ENCODE measurements at places on chromosomes 1 and 21. TPM values are rescaled to one million over a fixed set of nuclear protein-coding genes. Genes with fewer than 3 reads are reported as not detected.

The LENEP gene
- 0.99 TPM for total RNA-seq

The PUSL1 gene
- total RNA-seq = 16.8 TPM

The TCHH gene
- not detected for total RNA-seq

The BLACAT1 gene
- total RNA-seq = not detected

The CHODL gene
- 0.26 TPM for total RNA-seq

The NBPF8 gene
- 9.2 TPM for total RNA-seq

The OR6N1 gene
- not detected for total RNA-seq

The RGS13 gene
- not detected for total RNA-seq

The ALX3 gene
- not detected for total RNA-seq

The CHML gene
- 6.9 TPM for total RNA-seq

The CYP4A11 gene
- 0.13 TPM for total RNA-seq

The CD101 gene
- total RNA-seq = 0.31 TPM

The CA14 gene
- not detected for total RNA-seq

The PPFIA4 gene
- 0.50 TPM for total RNA-seq

The GJB4 gene
- not detected for total RNA-seq

The MAP3K21 gene
- total RNA-seq = not detected

The TBX19 gene
- 0.75 TPM for total RNA-seq

The CRP gene
- not detected for total RNA-seq

The KRTAP23-1 gene
- total RNA-seq = not detected

The LCE2C gene
- not detected for total RNA-seq

The NSL1 gene
- 24.0 TPM for total RNA-seq

The SPRR3 gene
- total RNA-seq = not detected

The ADAMTS4 gene
- 4.2 TPM for total RNA-seq

The PDE9A gene
- total RNA-seq = 1.2 TPM

The PKNOX1 gene
- 9.3 TPM for total RNA-seq

The POFUT2 gene
- 38.7 TPM for total RNA-seq

The FYB2 gene
- not detected for total RNA-seq

The DENND2C gene
- total RNA-seq = 2.4 TPM

The SELENON gene
- total RNA-seq = 24.1 TPM

The ZBTB8A gene
- 6.2 TPM for total RNA-seq

The HHIPL2 gene
- total RNA-seq = 0.19 TPM

The KIAA0040 gene
- 0.81 TPM for total RNA-seq

The C2CD4D gene
- not detected for total RNA-seq

The JTB gene
- 120 TPM for total RNA-seq

The CYP4Z1 gene
- total RNA-seq = 0.13 TPM

The LCE2B gene
- total RNA-seq = not detected

The ANGPTL1 gene
- 16.4 TPM for total RNA-seq

The OSBPL9 gene
- 73.4 TPM for total RNA-seq

The CAMK2N1 gene
- 6.9 TPM for total RNA-seq

The S100A7A gene
- not detected for total RNA-seq

The RIPK4 gene
- total RNA-seq = 46.8 TPM

The OVAAL gene
- not detected for total RNA-seq

The RUNX3 gene
- total RNA-seq = not detected

The PLK3 gene
- total RNA-seq = 29.7 TPM

The CFH gene
- 285 TPM for total RNA-seq

The PTAFR gene
- total RNA-seq = not detected

The MAEL gene
- total RNA-seq = not detected

The RSPH1 gene
- total RNA-seq = 0.13 TPM

The CRYAA gene
- total RNA-seq = not detected

The KCNQ4 gene
- total RNA-seq = under 0.01 TPM

The C1orf141 gene
- not detected for total RNA-seq

The ADAMTSL4 gene
- 6.3 TPM for total RNA-seq

The S100A14 gene
- 0.25 TPM for total RNA-seq

All from aortic smooth muscle cell (primary cell).